ENCODE measurements at places on chromosomes 16 and 17.

DNA sequence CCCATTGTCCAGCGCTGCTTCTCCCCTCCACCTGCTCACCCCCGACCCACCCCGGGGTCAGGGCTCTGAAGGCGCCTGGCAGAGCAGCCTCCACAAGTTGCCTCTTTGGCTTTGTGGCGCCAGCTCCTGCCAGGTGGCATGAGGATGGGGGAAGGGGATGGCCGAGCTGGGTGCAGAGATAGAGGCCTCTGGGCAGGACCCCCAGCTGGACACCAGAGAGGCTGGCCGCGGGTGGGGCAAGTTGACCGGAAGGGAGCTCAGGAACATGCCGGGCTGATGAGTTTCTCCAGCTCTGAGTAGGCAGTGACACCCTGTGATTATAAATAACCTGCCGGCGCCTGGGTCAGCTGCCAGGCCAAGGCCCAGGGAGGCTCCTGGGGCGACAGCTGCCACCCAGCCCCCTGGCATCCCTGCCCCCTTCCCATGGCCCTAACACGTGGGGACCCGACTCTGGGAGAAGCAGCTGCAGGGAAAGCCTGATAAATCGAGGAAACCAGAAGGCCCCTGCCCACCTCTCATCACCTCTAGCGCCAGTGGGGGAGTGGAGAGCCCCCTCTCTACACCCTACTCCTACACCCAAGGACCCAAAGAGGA is 729 bp downstream of the P2RX5 start:
- DNase-seq = no peak

DNA sequence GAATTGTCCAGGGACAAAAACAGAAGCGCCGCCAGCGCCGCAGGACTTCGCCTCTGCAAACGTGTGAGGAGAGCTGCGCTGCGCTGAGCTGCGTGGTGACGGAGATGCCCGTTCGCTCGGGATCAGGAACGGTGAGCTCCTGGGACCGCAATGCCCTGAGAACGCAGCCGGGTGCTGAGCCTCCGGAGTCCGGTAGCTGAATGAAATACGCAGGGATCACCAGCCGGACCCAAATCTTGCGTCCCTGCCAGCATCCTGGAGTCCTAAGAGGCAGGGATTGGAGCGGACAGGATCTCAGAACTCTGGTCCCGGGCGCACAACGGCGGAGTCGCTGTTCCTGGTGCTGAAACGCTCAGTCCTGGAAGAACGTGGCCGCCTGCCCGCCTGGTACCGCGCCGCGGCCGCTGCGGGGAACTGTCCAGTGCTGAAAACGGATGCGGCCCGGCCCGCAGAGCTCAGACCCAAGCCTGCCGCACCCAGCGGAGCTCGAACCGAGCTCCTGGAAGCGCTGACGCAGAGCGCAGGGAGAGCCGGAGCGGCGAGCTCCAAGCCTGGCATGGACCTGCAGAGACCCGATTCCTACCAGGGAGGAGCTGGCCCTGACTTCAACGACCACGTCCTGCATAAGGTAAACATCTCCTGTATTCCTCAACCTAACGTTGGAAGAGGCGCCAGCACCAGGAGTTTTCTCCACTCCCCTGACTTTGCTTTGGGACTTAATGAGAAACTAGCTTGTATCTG is 41.5 kb downstream of the CD300LF start:
- peak; percentile 19 for DNase-seq

DNA sequence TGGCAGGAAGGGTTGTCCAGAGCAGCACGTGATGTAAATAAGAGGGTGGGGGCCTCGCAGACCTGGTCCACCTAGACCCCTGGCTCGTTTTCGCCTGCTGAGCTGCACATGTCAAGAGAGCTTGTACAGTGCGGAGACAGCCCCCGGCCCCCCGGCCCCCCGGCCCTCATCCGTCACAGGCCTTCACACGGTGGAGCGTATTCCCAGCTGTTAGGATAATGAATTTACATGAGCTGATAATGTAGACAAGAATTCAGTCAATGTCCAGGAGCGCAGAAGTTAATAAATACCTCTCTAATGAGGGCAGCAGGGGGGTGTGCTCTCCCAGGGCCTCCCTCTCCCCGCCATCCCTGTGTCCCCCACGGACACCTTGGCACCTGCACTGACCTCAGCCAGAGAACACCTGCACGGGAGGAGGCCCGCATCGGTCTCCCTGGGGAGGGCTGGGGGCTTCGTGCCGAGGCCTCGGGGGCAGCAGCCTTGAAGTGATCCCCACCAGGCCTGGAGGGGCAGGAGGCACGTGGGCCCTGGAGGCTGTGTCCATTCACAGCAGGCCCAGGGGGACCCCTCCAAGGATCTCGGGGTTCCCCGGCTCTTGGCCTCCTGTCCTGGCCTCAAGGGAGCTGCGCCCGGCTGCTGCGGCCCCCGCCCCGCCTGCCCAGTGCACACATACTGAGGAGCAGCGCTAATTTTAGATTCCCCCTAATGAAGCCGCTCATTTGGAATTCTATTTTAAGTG is 14.6 kb downstream of the GSE1 start:
- DNase-seq = no peak

DNA sequence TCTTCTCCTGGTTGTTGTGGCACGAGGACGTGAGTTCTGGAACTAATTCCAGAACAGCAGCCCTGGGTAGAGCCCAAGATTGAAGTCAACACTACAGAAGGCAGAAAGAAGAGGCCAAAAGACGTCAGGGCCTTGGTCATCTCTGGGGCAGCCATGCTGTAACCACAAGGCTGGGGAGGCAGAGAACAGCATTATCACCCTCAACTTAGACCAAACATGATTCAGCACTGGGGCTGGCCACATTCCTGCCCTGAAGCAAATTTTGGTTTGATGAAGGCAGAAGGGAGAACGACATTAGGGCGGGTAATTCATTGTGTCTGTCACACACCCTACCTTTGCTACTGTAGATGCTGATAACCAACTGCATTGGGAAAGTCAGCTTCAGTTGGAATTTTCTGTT is 9.7 kb upstream of the ALOX15B start:
- DNase-seq = no peak

DNA sequence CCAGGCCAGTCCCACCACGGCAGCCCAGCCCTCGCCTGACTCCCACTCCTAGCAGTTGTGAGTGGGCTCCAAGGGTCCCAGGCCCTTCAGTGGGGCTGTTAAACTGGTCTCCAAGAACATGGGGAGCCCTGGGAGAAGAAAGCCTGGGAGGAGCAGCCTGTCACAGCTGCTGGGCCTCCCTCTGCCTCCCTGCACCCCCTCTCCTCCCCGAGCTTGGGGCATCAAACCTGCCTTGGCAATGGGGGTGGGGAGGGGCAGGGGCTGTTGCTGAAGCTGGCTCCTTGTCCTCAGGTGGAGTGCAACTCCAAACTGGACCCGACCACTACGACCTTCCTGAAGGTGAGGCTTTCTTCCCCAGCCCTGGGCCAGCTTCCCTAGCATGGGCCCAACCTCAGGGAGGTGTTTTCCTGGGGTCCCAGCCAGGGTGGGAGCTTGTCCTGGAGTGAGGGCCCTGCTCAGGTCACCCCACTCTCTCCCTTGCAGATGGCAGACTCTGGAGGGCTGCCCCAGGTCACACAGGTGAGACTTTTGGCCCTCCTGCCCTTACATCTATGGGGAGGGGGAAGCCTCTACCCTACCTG is 6.6 kb upstream of the SETD6 start:
- DNase-seq = no peak

- DNase-seq = no peak
These were observed 14.8 kb downstream of the PMP22 start for GRCh38 chr17:15250135-15250860.

- no peak for DNase-seq
These were observed 29.7 kb downstream of the ASIC2 start for GRCh38 chr17:33263396-33263795.

DNA sequence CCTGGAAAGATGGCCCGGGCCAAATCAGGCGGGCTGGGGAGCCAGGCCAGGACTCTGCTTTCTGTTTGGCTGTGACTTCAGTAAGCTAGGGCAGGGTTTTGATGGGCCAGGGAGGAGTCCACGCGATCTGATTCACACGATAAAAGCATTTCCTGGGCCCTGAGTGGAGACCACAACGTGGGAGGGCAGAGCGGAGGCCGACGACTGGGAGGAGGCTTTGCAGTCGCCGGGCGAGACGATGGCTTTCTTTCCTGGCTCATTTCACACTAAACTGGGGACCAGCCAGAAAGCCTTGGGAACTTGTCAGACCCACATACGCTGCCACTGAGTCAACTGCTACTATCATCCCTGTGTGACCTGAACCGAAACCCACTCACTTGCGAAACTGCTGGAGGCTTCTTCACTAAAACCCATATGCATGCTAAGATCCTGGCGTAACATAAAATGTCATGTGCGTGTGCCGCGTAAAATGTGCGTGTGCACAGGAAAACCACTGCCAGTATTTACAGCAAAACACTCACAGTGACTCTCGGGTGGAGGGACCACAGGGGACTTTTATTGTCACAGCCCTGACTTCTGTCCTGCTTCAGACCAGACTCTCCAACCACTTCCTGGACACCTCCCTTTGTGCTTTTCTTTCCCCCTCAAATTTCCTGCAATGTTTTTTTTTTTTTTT is 14.2 kb upstream of the RHBDF2 start:
- DNase-seq = no peak

DNA sequence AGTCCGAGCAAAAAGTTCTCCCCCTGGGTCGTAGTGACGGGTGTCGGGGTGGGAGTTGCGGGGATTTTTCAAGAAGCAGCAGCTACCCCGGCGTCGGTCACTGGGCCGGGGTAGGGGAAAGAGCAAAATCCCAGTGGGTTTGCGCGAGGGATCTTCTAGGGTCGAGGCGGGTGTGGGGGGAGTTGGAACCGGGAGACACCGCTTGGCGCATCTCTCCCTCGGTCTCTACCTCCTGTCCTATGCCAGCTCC is 2.3 kb upstream of the UBTF start:
- DNase-seq = no peak

GRCh38 chr16:86048221-86048620 is 149.3 kb downstream of the IRF8 start:
- DNase-seq = no peak

- DNase-seq = no peak
These were observed 4.9 kb downstream of the HDAC5 start for GRCh38 chr17:44118427-44119050.

- no peak for DNase-seq
These were observed 193.3 kb downstream of the IRX3 start for GRCh38 chr16:54093281-54093680.

DNA sequence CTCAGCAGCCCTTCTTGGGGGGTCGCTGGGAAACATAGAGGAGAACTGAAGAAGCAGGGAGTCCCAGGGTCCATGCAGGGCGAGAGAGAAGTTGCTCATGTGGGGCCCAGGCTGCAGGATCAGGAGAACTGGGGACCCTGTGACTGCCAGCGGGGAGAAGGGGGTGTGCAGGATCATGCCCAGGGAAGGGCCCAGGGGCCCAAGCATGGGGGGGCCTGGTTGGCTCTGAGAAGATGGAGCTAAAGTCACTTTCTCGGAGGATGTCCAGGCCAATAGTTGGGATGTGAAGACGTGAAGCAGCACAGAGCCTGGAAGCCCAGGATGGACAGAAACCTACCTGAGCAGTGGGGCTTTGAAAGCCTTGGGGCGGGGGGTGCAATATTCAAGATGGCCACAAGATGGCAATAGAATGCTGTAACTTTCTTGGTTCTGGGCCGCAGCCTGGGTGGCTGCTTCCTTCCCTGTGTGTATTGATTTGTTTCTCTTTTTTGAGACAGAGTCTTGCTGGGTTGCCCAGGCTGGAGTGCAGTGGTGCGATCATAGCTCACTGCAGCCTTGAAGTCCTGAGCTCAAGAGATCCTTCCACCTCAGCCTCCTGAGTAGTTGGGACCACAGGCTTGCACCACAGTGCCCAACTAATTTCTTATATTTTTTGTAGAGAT is 3.4 kb downstream of the STH start:
- DNase-seq = peak; percentile 52

DNA sequence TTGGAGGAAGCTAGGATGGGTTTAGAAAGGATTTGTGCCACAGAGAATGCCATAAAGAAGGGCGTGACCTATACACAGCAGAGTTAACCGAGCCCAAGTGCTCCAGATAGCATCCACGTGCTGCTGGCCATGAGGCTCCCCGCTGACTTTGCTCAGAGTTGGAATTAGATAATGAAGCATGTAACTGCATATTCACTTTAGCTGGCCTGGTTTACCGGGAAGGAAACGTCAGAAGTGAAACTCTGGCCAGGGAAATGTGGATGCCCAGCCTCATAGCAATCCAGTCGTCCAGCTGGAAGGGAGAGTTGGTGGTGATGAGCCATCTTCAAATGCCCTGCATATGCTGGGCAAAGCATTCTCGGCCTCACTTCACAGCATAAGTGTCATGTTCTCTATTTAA is 6.1 kb downstream of the KRT35 start:
- DNase-seq = no peak

- no peak for DNase-seq
These were observed 17.2 kb downstream of the COPRS start for GRCh38 chr17:31841850-31842194.

- no peak for DNase-seq
These were observed 70.6 kb upstream of the CLEC3A start for GRCh38 chr16:77951788-77952187.

DNA sequence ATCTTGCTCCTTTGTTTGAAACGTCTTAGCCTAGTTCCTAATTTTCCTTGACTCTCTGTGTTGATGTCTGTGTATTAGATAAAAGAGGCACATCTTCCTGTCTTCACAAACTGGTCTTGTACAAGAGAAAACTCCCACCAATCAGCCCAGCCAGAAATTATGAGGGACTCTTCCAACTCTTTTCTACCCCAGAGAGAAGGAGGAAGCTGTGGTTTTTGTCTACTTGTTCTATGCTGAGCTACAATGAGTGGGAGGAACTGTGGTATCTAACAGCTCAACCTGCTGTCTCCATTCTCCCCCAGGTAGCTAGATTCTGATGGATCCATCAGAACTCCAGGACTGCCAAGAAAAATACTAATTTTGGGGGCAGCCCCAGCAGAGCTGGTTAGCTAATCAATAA is 392.5 kb downstream of the HS3ST3B1 start:
- DNase-seq = no peak

DNA sequence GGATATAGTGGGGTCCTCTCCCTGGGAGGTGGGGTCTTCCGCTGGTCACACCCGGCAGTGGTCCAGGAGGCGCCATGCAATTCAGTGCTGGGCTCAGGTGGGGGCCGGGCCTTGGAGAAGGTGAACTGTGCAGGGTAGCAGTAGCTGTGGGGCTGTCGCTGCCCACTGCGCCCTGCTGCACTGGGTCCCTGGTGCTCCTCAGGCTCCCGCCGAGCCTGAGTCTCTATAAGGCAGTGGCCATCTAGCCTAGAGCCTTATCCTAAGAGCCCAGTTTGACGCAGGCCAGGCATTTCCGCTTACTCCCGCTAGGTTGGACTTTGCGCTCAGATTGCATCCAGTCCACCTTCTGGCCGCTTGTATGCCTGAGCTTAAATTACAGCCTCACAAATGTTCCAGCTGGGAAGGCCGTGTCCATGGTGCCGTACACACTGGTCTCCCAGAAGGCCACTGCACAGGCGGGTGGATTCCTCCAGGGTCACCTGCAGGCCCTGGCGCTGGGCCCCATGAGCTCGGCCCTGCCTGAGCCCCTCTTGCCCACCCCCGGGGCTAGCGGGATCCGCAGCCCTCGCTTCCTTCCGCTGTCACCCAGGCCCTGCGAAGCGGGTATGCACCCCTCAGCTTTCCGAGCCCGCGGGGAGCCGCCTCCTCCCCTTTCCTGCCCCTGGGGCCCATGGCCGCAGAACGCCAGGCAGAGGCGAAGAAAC is 1762.2 kb downstream of the TP53TG3F start:
- no peak for DNase-seq

GRCh38 chr16:11147033-11147753 is 108.8 kb downstream of the SOCS1 start:
- no peak for DNase-seq

GRCh38 chr17:68142595-68142994 is 105.2 kb upstream of the AMZ2 start:
- DNase-seq = no peak

Measured in hippocampal formation (tissue), 2 donors.